ENCODE measurements at places on chromosomes 7 and 10. TPM values are rescaled to one million over a fixed set of nuclear protein-coding genes. Genes with fewer than 3 reads are reported as not detected.

The IGFBP3 gene
- total RNA-seq = 1,748 TPM

DNA sequence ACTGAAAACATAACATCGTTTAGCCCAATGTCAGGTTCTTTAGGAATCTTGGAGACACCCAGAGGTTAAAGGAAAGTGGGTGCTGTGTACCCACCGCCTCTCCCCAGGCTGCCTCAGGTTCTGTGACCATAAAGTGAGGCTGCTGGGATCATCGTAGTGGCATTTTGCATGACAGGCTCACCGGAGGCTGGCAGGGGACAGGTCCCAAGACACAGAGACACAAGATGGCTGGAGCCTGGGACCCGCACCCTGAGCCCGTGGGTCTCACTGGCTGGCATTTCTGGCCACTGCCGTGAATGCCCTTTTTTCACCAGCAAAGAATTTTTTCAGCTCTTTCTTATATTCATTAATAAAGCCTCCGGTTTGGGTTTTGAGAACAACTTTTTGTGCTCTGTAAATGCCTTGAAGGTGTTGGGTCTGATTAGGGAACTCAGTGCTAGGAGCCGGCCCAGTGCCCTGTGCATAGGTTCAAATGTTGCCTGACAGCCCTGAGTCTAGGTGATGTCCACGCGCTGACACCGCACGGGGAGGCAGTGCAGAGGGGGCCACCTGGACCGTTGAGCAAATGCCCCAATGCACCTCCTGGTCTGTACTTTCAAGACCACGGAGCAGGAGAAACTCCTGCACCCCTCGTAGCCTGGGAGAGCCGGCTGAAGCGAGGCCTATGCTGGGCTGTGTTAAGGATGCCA lies 130.0 kb downstream of the PAXIP1 start:
- H3K4me3 ChIP-seq = no peak overlapping the region
- no peaks in the 10 kb centered on the region for H3K36me3 ChIP-seq
- DNase-seq = peak; percentile 61
- no peak overlapping the region for H3K27ac ChIP-seq

- no peaks in the 10 kb centered on the region for H3K36me3 ChIP-seq
- no peak overlapping the region for H3K4me3 ChIP-seq
- no peaks in the 10 kb centered on the region for H3K27me3 ChIP-seq
- no peak overlapping the region for H3K27ac ChIP-seq
Observed at GRCh38 chr7:115708013-115708341, 322.6 kb downstream of the TFEC start.

DNA sequence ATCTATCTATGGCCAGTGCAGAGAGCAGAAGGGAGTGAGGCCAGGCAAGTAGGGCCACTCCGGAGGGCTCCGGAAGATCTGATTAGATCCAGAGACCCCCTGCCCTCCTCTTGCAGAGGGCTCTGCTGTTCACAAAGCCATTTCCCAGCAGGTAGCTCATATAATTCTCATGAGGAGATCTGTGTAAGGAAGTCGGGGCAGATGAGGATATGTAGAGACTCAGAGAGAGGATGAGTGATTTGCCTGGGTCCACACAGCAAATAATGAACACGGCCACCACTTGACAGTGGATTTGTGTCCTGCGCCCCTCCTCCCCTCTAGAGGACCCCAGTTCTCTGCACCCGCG lies 2.6 kb downstream of the MUC12 start:
- H3K4me1 ChIP-seq = no peaks in the 10 kb centered on the region
- H3K27ac ChIP-seq = no peak overlapping the region
- DNase-seq = no peak
- peaks cover 54% of the 10 kb centered on the region for H3K27me3 ChIP-seq
- peaks cover 5% of the 10 kb centered on the region for H3K36me3 ChIP-seq

- no peaks in the 10 kb centered on the region for H3K4me1 ChIP-seq
- H3K27ac ChIP-seq = no peak overlapping the region
Observed at GRCh38 chr7:157086508-157087187, 52.1 kb upstream of the UBE3C start.

The FOXI2 gene
- not detected for total RNA-seq

DNA sequence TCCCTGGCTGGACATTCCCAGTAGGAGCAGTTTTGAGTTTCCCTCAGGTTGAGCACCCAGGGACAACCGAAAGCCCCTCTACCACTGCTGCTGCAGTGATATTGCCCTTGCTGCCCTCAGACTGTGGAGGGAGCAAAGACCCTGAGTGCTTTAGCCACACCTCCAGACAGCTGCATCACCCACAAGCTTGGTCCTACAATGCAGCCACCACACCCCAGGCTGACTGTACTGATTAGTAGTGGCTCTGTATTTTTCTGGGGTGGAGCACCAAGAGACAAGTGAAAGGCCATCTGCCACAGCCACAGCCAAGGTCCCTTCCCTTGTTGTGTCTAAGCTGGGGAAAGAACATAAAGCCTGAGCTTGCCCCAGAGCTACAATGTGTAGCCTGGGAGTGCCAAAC lies 789.9 kb downstream of the PCDH15 start:
- H3K4me3 ChIP-seq = no peak overlapping the region
- no peaks in the 10 kb centered on the region for H3K36me3 ChIP-seq
- H3K4me1 ChIP-seq = no peaks in the 10 kb centered on the region
- no peaks in the 10 kb centered on the region for H3K27me3 ChIP-seq

The PNLIPRP2 gene
- total RNA-seq = not detected

The WNT16 gene
- total RNA-seq = not detected

The INMT gene
- total RNA-seq = 70.1 TPM

DNA sequence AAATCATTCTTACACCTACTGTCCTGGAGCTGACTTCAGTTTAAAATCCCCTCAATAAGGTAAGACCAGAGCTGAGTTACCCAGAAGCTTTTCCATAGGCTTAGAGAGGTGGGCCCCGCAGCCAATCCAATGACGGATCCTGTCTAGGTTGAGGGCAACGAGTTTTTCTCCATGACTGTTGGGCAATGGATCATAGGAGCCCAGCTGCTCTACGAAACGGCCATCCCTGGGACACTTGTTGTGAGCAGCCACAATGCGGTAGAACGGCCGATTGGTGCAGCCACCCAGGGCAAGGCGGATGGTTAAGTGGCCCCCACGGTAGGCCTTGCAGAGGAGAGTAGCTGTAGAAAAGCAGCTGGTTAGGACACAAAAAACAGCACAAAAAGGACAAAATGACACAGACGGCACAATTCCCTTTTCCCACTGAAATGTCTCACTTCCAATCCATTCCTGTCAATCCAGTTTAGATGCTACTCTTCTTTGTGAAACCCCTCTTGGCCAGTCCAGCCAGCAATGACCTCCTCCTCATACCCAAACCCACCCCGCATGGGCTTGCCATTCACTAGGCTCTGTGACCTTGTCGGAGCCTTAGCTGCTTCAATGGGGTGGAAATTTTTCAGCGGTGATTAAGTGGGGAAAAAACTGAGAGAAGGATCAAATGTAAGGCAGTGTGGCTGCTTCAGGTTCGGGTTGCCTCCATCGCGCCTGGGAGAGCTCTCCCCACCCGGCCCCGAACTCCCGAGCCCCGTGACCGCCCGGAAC lies 580 bp downstream of the MRPS16 start:
- H3K4me3 ChIP-seq = peak overlapping the region; percentile 94
- peak overlapping the region; percentile 98 for H3K27ac ChIP-seq
- no peak for DNase-seq
- no peaks in the 10 kb centered on the region for H3K27me3 ChIP-seq
- H3K36me3 ChIP-seq = peaks cover 8% of the 10 kb centered on the region

GRCh38 chr10:128110339-128110738 lies 15.9 kb downstream of the MKI67 start:
- no peaks in the 10 kb centered on the region for H3K4me1 ChIP-seq
- H3K4me3 ChIP-seq = no peak overlapping the region
- H3K36me3 ChIP-seq = no peaks in the 10 kb centered on the region
- no peak overlapping the region for H3K27ac ChIP-seq

GRCh38 chr10:70673043-70673928 lies 980 bp downstream of the ADAMTS14 start:
- peaks cover 47% of the 10 kb centered on the region for H3K4me1 ChIP-seq
- peak; percentile 79 for DNase-seq
- peak overlapping the region; percentile 86 for H3K4me3 ChIP-seq
- H3K27me3 ChIP-seq = peaks cover 3% of the 10 kb centered on the region
- peaks cover 1% of the 10 kb centered on the region for H3K36me3 ChIP-seq

The MEIG1 gene
- total RNA-seq = not detected

DNA sequence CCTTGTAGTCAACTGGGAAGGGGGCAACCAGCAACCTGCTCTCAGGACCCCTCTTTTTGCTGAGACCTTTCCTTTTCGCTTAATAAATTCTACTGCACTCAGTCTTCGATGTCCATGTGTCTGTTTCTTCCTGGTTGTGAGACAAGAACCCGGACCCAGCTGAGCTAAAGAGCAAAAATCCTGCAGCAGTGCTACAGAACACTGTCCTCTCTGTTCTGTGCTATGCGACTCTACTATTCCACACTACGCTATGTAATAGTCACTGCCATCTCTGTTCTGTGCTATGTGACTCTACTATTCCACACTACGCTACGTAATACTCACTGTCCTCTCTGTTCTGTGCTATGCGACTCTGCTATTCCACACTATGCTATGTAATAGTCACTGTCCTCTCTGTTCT lies 34.3 kb downstream of the DIP2C start:
- no peaks in the 10 kb centered on the region for H3K27me3 ChIP-seq
- no peak for DNase-seq
- H3K27ac ChIP-seq = no peak overlapping the region
- H3K36me3 ChIP-seq = no peaks in the 10 kb centered on the region
- peaks cover 36% of the 10 kb centered on the region for H3K4me1 ChIP-seq

GRCh38 chr7:108030516-108030915 lies 27.6 kb upstream of the LAMB1 start:
- DNase-seq = no peak
- H3K4me3 ChIP-seq = no peak overlapping the region
- H3K4me1 ChIP-seq = peaks cover 56% of the 10 kb centered on the region
- H3K27ac ChIP-seq = peak overlapping the region; percentile 89
- H3K27me3 ChIP-seq = no peaks in the 10 kb centered on the region

The CDC14C gene
- total RNA-seq = not detected

The CLCN1 gene
- not detected for total RNA-seq

GRCh38 chr7:38453168-38453567 lies 178.0 kb downstream of the AMPH start:
- peaks cover 13% of the 10 kb centered on the region for H3K4me1 ChIP-seq
- no peak for DNase-seq
- H3K27ac ChIP-seq = no peak overlapping the region
- H3K27me3 ChIP-seq = no peaks in the 10 kb centered on the region

GRCh38 chr7:123522066-123522465 lies 12.3 kb downstream of the IQUB start:
- DNase-seq = no peak
- H3K27ac ChIP-seq = no peak overlapping the region
- no peaks in the 10 kb centered on the region for H3K4me1 ChIP-seq
- no peak overlapping the region for H3K4me3 ChIP-seq
- H3K27me3 ChIP-seq = no peaks in the 10 kb centered on the region

DNA sequence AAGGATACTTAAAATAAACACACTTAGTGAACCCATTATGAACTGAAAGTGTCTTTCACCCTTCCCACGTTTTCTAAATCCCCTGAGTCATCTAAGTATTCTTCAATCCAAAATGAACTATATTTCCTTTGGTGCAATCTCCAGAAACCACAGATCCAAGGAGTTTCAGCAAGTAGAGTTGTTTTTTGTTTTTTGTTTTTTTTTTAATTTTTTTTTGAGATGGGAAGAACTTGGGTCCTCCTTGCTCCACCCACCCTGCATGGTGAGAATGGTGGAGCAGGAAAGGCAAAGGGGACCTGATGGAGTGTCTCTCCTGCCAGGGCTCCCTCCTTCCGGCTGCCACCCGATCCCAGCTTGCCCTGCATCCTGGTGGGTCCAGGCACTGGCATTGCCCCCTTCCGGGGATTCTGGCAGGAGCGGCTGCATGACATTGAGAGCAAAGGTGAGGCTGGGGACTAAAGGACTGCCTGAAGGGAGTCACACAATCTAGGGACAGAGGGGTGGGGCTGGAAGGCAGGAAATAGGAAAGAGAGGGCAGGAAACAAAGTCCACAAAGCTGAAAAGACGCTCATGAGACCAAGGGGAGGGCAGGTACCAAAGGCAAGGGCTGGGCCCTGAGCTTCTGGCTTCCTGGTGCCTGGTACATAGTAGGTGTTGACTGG lies 12.1 kb downstream of the ATG9B start:
- no peak for DNase-seq
- H3K4me3 ChIP-seq = no peak overlapping the region
- peaks cover 20% of the 10 kb centered on the region for H3K4me1 ChIP-seq
- no peak overlapping the region for H3K27ac ChIP-seq

The SPAG6 gene
- total RNA-seq = not detected

The MYL10 gene
- 5.1 TPM for total RNA-seq

The CRPPA gene
- total RNA-seq = 5.2 TPM

The MPP7 gene
- 20.1 TPM for total RNA-seq

- H3K4me3 ChIP-seq = no peak overlapping the region
- peaks cover 54% of the 10 kb centered on the region for H3K4me1 ChIP-seq
- peak overlapping the region; percentile 81 for H3K27ac ChIP-seq
- H3K27me3 ChIP-seq = no peaks in the 10 kb centered on the region
- no peaks in the 10 kb centered on the region for H3K36me3 ChIP-seq
- DNase-seq = no peak
Observed at GRCh38 chr7:131895541-131896164, 339.2 kb upstream of the PODXL start.

The RBP3 gene
- not detected for total RNA-seq

- H3K27me3 ChIP-seq = no peaks in the 10 kb centered on the region
- no peak overlapping the region for H3K4me3 ChIP-seq
- H3K27ac ChIP-seq = no peak overlapping the region
Observed at GRCh38 chr7:78370936-78371335, 572.4 kb downstream of the PHTF2 start.

DNA sequence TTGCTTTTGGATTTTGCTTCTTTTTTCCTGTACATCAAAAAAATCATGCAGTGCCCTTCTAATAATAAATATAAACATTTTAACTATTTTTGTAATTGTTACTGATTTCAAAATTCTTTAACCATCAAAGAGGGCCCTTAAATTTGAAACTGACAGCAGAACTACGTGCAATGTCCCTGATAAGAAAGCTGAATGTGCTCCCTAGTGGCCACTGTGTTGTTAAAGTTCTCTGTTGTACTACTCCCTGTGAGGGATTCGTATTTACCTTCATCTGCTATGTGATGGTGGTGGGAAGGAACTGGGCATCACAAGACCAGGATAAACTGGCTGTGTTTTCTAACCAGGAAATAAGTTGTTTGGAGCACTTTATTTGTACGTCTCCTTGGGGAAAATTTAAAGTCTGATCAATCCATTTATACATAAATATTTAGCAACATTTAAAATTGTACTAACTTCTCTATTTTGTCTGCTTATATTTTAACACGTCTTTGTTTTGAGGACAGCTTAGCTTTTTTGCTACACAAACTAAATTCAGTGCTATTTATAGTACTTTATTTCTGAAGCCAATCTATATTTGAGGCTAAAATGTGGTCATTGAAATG lies 322.4 kb downstream of the HGF start:
- H3K27me3 ChIP-seq = no peaks in the 10 kb centered on the region
- H3K27ac ChIP-seq = no peak overlapping the region
- no peak for DNase-seq

DNA sequence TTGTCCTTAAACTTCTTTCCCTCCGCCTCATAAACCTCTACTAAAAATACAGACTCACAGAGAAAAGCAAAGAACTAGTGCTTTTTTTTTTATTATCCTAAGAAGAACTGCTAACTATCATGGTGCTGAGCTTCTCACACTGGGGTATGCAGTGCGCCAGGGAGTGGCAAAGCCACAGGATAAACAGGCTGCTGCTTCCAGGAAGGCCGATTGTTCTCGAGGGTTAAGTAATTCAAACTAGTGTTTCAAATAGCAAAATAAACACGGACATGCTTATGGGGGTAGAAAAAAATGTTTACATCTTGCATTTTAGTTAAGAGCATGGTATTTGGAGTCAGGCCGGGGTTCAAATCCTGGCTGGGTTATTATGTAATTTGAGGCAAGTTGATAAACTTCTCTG lies 157.0 kb downstream of the TAX1BP1 start:
- H3K27ac ChIP-seq = no peak overlapping the region
- no peak for DNase-seq
- H3K4me1 ChIP-seq = peaks cover 40% of the 10 kb centered on the region

All from chondrocyte (in vitro differentiated cells).